ENCODE measurements at places on chromosomes 6 and 20. TPM values are rescaled to one million over a fixed set of nuclear protein-coding genes. Genes with fewer than 3 reads are reported as not detected.

Gene GSTA3
- total RNA-seq: not detected

Gene FAM50B
- total RNA-seq: 3.5 TPM

Gene CST7
- not detected for total RNA-seq

Gene BACH2
- total RNA-seq: 2.9 TPM

Gene CALHM4
- 0.33 TPM for total RNA-seq

Gene SUMO4
- 2.4 TPM for total RNA-seq

Gene VSX1
- total RNA-seq: not detected

Gene OR2H1
- total RNA-seq: not detected

Gene CHMP4B
- 51.3 TPM for total RNA-seq

Gene PTPRK
- 142 TPM for total RNA-seq

Gene FRK
- total RNA-seq: under 0.01 TPM

Gene NHSL1
- total RNA-seq: 142 TPM

Gene EPHA7
- under 0.01 TPM for total RNA-seq

Gene APOM
- total RNA-seq: 0.65 TPM

Gene CAPN11
- total RNA-seq: 0.65 TPM

Gene TMX4
- 27.3 TPM for total RNA-seq

Gene QRSL1
- total RNA-seq: 10.1 TPM

Gene REM1
- total RNA-seq: 0.38 TPM

Gene TGM2
- 938 TPM for total RNA-seq

Gene ZNF512B
- 18.9 TPM for total RNA-seq

Gene ITPA
- total RNA-seq: 24.2 TPM

Gene TP53INP2
- total RNA-seq: 8.9 TPM

Gene WFDC10B
- not detected for total RNA-seq

Gene FAM110A
- total RNA-seq: 3.5 TPM

Gene SLC22A3
- total RNA-seq: not detected

Gene SLC32A1
- total RNA-seq: not detected

Gene CLIC5
- total RNA-seq: 0.19 TPM

Gene PNLDC1
- total RNA-seq: not detected

Gene SEMG1
- total RNA-seq: not detected

Gene HAO1
- total RNA-seq: not detected

Gene STMND1
- total RNA-seq: not detected

Gene TSHZ2
- 0.98 TPM for total RNA-seq

Gene RCAN2
- 1.5 TPM for total RNA-seq

Gene RGS17
- total RNA-seq: 3.4 TPM

Gene RNF8
- 21.3 TPM for total RNA-seq

Gene HSPA12B
- total RNA-seq: 11.1 TPM

Gene PLN
- not detected for total RNA-seq

Gene MAP3K7
- 37.2 TPM for total RNA-seq

Gene KIAA1755
- total RNA-seq: 0.19 TPM

Gene RAB44
- under 0.01 TPM for total RNA-seq

Gene IGF2R
- total RNA-seq: 94.4 TPM

Gene CRYBG1
- total RNA-seq: 34.6 TPM

Gene MUCL3
- total RNA-seq: not detected

Gene FAM8A1
- 15.6 TPM for total RNA-seq

Gene PRSS16
- total RNA-seq: not detected

Gene TPX2
- total RNA-seq: 40.5 TPM

Gene KCNS1
- 0.33 TPM for total RNA-seq

Gene LAMP5
- total RNA-seq: 0.98 TPM

Gene MUC21
- not detected for total RNA-seq

Gene RAET1E
- total RNA-seq: 0.29 TPM

Gene FAM83C
- total RNA-seq: not detected

Data from vein endothelial cell (primary cell).